ENCODE measurements at places on chromosomes 3 and 15.

DNA sequence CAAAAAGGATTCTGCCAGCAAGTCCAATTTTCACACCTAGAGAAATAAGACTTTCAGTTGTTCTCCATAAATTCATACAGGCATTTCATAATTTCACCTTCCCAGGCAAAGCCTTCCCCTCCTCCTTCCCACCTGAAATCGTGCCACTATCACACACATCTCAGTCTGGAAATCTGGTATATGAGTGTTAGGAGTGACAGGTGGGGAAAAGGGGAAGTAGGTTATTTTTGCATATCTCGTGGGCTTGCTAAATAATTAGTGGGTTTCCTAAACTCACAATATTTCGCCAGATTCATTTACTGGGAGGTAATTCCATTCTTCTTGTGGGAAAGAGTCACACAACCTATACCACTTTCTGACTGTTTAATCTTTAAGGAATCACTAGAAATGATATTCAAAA lies 7.4 kb downstream of the ALDH1A2 start:
- no peak for DNase-seq

DNA sequence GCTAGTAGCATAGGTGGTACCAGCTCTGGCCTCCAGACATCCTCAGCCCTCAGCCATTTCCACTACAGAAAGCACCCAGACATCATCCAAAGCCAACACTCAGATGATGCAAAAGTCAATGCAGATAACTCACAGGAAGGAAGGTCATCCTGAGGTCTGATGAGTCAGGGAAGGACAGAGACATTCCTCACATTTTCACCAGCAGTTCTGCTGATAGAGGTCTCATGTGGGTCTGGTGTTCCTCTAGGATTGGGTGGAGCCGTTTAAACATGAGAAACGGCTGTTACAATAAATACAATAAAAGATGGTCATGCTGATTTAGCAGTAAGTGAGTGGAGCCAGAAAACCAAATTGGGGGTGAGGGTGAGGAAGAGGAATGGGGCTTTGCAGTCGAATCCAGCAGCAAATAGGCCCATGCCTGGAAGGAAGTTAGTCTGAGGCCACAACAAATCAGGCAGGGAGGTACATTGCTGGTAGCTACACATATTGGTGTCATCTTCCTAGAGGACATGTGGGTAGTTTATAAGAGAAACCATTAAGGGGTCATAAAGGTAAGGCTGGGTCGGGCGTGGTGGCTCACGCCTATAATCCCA lies 33.3 kb upstream of the FLNB start:
- no peak for DNase-seq

DNA sequence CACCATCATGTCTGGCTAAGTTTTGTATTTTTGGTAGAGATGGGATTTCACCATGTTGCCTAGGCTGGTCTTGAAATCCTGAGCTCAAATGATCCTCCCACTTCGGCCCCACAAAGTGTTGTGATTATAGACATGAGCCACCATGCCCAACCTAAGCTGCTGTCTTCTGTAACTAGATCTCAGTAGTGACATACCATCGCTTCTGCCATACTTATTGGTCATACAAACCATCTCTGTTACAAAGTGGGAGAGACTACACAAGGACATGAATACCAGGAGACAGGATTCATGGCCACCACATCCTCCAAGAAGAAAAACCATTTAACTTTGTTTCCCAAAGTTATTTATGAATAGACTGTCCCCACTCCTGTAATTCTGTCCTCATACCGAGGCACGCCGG lies 81.3 kb downstream of the SMAD6 start:
- no peak for DNase-seq

- DNase-seq, result no peak
These were observed 180.5 kb downstream of the FOXB1 start for GRCh38 chr15:60184579-60184978.

- DNase-seq, result no peak
These were observed 85.1 kb upstream of the TSEN2 start for GRCh38 chr3:12399226-12399625.

DNA sequence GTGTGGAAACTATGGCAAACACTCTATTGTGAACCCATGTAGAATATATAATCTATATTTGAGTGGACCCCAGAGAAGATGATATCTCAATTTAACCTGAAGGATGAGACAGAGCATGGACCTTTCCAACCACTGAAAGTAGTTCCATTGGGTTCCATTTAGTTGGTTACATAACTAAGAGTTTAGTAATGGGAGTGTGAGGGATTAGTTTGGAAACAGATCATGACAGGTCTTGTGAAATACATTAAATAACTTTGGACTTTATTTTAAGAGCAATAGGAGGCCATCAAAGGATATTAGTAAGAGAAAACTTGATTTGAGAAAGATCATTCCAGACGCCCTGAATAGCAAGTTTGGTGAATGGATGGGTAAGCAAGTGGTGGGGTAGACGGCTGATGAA lies 487.2 kb upstream of the ROBO2 start:
- no peak for DNase-seq

DNA sequence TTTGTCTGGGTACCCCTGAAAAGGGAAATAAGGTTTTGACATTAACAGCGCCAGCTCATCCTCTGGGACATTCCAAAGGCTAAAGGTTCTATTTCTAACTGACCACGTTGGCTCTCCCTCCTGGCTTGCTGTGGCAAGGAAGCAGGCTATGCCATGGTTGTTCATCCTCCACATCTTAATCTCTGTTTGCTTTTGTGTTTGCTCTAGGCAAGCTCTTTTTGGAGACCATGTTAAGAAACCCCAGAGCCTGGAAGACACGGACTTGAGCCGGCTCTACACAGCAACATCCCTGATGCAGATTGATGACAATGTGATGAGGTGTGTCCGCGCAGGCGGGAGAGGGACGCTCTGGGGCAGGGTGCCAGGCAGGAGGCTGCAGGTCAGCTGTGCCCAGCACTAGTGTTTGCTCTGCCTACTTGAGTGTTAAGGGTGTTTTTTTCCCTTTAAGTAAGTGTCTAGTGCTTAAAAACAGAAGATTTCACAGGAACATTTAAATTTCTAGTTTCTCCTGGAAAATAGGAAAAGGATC lies 33.3 kb downstream of the RLBP1 start:
- DNase-seq, result no peak

- DNase-seq, result no peak
These were observed 41.4 kb upstream of the FLNB start for GRCh38 chr3:57966829-57967228.

DNA sequence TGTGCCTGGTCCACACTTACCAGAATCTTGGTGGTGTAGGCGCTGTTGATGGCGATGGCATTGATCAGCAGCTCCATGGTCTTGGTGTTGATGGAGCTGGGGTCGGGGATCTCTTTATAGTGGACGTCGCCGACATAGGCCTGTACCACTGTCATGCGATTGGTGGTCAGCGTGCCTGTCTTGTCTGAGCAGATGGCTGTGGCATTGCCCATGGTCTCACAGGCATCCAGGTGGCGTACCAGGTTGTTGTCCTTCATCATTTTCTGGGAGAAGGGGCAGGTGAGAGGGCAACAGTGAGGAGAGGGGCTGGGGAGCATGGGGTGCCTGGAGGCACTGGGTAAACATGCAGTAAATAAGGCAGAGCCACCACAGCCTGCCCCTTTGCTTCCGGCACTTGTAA lies 50.9 kb upstream of the SEC13 start:
- DNase-seq, result no peak

DNA sequence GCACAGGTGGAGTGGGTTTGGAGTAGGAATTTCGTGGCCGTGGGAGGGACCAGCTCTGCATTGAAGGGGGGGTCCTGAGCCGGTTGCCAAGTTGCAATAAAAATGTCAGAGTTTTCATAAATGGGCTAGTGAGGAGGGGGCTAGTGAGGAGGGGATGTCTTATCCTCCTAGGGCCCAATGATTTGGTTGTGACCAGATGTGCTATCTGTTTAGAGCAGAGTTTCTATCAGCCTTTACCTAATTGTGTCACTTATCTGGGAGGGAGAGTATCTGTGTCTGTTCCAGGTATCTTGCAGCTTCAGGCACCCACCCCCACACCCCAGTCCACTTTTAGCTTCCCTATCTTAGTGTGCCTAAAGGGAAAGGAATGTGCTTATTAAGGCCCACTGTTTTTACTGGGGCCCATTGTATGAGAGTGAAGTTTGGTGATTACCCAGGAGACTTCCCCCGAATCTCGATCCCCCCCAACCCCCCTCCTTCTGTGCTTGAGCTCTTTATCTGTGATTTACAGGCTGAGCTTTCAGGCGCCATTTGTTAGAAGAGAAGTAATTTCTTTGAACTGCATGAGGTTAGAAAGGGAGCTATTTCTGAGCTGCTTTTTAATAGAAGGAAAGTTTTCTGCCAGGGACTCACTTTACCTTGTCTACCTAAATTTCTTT lies 42.6 kb downstream of the PPCDC start:
- DNase-seq, result no peak

GRCh38 chr15:65833501-65834205 lies 35.6 kb upstream of the RAB11A start:
- no peak for DNase-seq

DNA sequence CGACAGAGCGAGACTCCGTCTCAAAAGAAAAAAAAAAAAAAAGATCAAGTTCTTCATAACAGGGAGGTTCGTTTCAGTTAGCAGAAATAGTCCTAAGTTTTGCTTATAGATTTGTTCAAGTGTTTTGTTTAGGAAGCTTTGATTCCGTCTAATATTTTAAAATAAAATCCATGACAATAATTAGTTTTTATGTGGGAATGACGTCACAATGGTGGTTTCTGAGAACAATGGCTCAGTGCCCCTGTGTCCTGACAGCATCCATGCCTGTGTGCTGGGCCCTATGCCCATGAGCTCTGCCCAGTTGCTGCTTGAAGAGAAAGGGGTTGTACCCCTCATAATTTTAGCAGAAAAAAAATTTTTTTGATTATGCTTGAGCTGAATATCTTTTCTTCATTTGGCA lies 134.0 kb downstream of the SST start:
- no peak for DNase-seq

GRCh38 chr15:42696626-42697025 lies 40.3 kb downstream of the CDAN1 start:
- DNase-seq, result no peak

GRCh38 chr15:77440378-77440999 lies 19.8 kb downstream of the HMG20A start:
- DNase-seq, result no peak

DNA sequence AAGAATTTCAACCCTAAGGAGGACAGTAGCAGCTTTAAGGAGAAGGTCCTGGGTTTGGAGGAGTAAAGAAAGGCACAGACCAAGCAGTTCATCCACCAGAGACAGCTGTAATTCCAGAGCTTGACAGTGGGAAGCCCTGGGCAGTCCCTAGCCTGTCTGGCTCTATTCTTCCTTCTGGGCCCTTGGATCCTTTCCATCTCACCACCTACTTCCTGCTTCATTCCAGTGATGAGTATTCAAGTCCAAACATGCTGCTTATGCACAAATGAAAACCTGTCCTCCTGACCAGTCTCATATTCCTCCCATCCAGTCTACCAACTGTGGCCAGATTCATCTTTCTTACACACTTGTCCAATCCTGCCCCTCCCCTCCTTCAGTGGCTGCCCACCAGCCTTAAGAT lies 171.4 kb downstream of the CNTN3 start:
- no peak for DNase-seq

DNA sequence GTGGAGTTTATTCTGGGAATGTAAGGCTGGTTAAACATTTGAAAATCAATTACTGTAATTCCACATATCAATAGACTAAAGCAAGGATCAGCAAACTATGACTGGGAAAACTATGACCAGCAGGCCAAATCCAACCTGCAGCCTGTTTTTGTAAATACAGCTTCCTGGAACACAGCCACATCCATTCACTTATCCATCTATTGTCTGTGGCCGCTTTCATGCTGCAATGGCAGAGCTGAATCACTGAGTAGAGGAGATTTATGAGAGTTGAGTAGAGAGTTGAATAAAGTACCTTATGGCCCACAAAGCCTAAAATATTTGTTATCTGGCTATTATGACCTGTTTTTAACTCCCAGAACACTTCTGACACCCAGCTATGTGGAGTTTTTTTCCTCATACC lies 12.2 kb downstream of the MYLK start:
- no peak for DNase-seq

- no peak for DNase-seq
These were observed 20.0 kb upstream of the C3orf22 start for GRCh38 chr3:126578702-126579101.

DNA sequence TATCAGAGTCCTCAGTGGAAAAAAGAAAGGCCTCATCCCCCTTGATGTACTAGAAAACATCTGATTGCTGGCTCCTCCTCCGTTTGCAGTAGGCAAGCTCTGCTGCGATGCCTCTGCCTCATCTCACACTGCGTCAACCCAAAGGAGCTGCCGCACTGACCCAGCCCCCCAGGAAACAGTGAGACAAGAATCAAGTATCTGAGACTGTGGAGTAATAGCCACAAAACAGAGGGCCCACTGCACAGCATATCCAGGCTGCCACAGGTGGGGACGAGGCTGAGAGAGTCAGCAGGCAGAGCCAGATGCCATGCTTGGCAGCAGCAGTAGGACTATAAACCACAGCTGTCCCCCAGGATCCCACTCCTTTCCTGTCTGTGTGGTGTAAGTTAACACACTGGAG lies 165.9 kb downstream of the STAC start:
- no peak for DNase-seq

- no peak for DNase-seq
These were observed 71.0 kb downstream of the TP63 start for GRCh38 chr3:189702066-189702646.

DNA sequence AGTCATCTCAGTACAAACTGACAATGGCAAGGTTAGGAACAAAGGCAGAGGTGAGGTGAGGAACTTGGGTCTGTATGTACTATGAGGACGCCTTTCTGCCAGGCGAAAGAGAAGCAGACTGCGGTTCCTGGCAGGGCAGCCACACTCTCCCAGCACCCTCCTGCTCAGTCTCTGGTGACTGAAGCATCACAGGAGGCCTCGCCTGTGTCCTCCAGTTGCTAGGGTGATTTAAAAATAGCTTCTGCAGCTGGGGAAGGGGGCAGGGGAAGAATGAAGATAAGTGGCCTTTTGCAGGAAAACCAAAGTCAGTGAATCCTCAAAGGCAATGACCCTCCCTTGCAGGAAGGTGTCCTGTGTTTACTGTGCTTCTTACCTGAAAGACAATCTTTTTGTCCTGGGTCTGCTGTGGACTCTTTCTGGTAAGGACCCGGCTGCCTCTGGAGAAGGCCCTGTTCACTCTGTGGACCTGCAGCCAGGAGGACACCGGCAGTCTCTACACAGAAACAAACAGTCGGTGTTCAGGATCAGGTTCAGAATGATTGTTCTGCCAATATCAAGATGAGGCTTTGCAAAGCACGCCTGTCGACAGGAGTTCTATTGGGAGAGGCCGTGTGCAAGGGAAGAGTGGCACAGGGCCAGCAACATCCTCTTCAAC lies 65.7 kb upstream of the DGKG start:
- DNase-seq, result no peak

GRCh38 chr3:123120573-123120972 lies 53.7 kb downstream of the PDIA5 start:
- DNase-seq, result no peak

- no peak for DNase-seq
These were observed 880.1 kb downstream of the CADM2 start for GRCh38 chr3:85838921-85839320.

All from smooth muscle cell of the brain vasculature (primary cell).